ENCODE measurements at places on chromosomes 12 and 14.

DNA sequence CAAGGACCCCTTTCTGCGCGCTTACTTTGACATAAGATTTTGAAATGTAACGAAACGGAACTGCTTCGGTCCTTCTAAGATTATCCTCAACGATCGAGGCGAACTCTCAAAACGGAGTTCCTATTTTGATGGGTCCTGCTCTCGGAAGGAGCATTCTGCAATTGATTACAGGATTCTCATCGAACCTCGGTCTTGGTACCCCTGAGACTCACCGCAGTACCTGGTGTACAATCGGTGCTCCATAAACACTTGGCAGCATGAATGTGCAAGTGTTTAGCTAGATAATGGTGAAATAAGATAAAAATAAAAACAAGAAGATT lies 530 bp upstream of the NEMF start:
- no peak for DNase-seq

DNA sequence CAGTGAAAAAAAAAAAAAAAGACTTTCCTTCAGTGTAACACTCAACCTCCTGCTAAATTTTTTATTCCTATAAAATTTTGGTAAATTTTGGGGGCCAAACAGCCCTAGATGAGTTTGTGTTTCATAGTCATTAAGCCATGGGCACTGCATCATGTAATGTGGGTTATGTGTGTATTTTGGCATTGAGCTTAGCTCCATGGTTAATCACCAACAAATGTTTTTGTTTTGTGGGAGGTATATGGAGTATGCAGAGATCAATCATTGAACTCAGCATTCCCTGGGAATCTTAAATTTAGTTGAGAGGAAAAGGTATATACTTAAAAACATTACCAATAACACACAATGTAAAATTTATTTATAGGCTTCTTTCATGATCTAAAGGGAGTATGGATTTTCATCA lies 8.5 kb upstream of the ARMH4 start:
- no peak for DNase-seq

DNA sequence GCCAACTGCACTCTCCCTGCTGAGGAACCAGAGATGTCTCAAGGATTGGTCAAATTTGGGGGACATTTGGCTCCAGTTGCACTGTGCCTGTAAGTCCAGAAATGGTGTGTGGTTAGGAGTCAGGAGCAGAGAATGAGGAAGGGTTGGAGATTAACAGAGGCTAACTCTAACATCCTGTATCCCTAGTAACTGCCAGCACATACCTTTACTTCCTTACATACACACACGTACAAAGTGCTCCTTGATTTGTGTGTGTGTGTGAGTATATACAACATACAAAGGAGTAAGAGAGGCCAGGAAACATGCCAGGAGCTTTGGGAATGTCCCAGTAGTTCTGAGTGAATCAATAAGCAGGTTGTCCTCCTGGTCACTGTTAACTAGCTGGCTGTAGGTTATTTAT lies 39.8 kb upstream of the NRXN3 start:
- no peak for DNase-seq

GRCh38 chr14:76051717-76052465 lies 66.3 kb downstream of the IFT43 start:
- DNase-seq, result no peak

DNA sequence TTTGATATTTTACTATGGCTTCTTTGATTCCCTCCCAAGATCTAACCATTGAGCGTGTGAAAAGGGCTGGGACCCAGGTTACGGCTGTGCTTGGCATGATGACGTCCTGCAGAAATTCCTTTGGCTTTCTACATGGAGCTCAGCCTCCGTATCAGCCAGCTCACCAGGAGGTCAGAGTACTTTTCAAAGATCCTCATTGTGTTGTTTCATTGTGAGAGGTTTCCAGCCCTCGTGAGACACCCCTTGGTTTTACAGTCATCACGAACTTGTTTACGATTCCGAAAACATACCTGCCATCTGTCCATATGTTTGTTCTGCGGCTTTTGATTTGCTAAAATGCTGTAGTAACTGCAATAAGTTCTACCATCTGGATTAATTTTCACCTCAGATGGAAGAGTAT lies 453.1 kb downstream of the TMEM121 start:
- no peak for DNase-seq

- DNase-seq, result no peak
These were observed 16.5 kb upstream of the GABARAPL1 start for GRCh38 chr12:10196210-10196609.
